ENCODE measurements at places on chromosomes 7 and 10.
A peak's percentile ranks its signal among the peaks of the same experiment; 100 is the strongest.

DNA sequence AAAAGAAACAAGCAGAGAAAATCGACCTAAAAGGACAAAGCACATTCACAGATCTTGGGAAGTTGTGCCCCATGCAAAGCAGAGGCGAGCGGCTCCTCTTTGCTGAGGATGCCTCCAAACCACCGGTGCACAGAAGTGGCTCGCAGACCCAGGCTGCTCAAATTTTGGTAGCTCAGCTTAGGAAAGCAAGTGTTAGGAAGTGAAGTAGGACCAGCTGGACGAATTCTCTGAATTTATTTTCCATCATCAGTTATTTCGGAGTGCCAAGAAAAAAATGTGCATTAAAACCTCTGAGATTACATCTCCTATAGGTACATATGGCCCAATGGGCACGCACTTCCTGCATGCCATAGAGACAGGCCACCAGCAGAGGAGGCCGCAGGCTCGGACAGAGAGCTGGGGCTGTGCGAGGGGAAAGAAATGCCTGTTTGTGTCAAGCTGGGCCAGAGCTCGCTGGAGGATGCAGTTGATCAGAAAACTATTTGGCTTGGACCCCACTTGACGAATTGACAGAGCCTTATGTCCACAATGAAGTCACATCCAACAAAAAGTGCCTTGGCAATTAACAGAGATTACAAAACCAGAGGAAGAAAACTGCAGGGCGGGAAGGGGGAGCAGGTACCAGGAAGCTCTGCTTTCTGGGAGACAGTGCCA lies 122.3 kb upstream of the LYZL2 start:
- DNase-seq: peak; percentile 73

GRCh38 chr10:19876570-19876969 lies 60.3 kb downstream of the PLXDC2 start:
- DNase-seq: no peak

DNA sequence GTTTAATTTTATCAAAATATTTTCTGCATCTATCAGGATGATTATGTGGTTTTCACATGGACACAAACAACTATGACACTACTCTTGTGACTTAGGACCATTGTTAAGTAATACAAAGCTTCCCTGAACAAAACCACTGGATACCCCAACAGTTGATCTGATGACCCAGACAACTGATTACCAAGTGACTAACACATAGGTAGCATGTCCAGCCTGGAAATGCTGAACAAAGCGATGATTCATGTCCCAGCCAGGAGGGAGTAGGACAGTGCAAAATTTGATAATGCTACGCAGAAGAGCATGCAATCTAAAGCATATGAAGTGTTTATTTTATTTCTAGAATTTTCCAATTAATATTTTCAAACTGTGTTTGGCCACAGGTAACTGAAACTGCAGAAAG lies 8.9 kb upstream of the PNLIP start:
- DNase-seq: no peak

DNA sequence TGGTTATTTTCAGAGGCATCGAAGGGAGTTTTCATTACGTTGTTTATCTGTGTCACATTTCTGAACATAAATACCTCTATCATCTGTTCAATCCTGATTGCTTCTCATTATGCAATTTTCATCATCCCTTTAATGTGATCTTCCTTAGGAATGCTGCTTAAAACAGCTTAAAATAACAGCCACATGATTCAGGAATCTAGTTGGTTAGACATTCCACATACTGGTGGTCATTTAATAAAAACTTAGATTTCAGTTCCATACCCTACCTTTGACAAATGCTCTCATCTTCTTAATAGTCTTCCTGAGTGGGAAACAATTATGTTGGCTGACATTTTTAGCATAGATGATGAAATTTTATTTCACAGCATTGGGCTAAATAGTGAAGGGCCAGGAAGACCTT lies 191.3 kb upstream of the CDCA7L start:
- no peak for DNase-seq

DNA sequence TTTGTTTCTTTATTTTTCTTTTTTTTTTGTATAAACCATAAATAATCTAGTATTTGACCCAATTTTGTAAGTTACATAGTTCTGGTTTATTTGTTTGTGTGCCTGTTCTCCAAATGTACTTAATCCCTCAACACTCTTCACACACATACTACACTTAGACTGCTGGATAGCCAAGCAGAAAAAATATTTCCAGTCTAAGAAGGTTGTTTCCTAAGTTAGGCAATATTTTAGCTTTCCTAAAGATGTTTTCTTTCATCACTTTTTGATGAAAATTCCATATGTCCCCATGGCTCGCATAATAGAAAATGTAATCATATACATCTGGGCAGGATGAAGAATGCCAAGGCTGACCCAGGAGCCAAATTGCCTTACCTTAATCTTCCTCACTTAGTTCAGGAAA lies 105.3 kb downstream of the PPP1R3A start:
- no peak for DNase-seq

GRCh38 chr7:7841027-7841426 lies 122.6 kb upstream of the RPA3 start:
- no peak for DNase-seq

GRCh38 chr7:111018960-111019736 lies 71.8 kb upstream of the LRRN3 start:
- no peak for DNase-seq

DNA sequence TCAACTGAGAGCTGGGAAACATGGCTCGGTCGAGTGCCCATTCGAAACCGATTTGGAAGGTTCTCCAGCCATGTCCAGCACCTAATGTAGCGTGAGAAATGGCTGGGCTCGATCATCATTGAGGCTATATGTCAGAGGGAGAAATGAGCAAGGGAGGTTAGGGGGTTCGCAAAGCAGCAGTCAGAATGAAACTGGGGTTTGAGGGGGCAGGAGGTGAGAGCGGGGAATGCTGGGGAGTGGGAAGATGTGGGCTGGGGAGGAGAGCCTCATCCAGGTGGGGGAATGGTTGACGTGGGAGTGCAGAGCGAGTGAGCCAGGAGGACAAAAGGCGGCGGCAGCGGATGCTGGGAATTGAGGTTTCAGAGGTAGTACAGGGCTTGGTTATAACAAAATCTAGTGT lies 34.8 kb upstream of the GALNTL5 start:
- DNase-seq: no peak

DNA sequence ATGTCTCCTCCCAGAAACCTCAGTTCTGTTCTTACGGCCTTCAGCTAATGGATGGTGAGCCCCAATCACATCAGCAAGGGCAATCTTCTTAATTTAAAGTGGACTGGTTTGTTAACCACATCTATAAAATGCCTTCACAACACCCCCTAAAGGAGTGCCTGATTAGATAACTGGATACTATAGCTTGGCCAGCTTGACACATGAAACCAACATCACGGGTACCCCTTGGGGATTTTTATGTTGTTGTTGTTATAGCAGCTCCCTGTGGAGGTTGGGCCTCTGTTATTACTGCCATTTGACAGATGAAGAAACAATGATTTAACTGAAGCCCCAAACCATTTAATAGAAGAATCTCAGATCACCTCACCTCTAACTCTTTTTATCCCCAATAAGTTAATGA lies 26.8 kb downstream of the STRA8 start:
- no peak for DNase-seq

DNA sequence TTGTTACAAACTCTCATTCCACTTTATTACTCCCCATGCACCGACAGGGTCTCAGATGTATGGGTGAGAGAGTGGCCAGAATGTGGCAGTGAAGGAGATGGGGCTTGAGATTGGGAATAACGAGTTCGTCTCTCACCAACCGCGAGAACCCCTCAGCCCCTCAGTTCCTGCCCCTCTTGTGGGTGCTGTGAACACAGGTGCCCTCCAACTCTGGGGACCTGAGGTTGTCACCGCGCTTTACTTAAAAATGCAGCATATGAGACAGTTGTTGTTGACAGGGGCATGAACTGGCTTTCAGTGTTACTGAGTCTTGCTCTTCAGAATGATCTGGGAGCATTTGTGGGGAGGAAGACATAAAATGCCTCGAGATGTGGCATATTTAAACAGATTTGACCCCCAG lies 290.0 kb downstream of the WDR37 start:
- no peak for DNase-seq

DNA sequence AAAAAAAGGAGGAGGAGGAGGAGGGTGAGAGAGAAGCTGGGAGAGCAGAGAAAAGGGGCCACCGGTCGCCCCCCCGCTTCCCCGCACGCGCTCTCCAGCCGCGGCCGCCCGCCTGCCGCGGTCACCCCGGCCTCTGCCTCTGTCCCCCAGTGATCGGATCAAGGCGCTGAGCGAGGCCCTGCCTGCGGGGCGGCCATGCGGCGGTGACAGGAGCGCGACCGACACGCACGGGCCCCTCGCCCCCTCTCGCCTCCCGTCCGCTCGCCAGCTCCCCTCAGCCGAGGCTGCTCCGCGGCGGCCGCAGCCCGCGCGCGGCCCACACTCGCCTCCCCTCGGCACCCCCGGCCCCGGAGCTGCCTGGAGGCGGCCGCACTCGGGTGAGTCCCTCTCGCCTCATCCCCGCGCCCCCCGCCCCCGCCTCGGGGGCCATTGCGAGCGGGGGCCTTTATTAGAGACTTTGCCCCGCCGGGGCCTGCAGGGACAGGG lies at the start of gene GTF2I:
Gene GTF2I (plus strand): TSS at position 27 of the 486 bp plus-strand sequence. CDS start 31,411 bp downstream, outside the sequence.
- no peak for DNase-seq

- DNase-seq: no peak
These were observed 11.0 kb downstream of the FLNC start for GRCh38 chr7:128841171-128841690.

Data from NCI-H82 (cell line).